ENCODE measurements at places on chromosomes 6 and 20.

GRCh38 chr20:23880417-23880816, 869 bp upstream of the CST5 start:
- no peak for DNase-seq

- DNase-seq: no peak
Observed at GRCh38 chr6:170454512-170455285, 98.4 kb downstream of the PSMB1 start.

DNA sequence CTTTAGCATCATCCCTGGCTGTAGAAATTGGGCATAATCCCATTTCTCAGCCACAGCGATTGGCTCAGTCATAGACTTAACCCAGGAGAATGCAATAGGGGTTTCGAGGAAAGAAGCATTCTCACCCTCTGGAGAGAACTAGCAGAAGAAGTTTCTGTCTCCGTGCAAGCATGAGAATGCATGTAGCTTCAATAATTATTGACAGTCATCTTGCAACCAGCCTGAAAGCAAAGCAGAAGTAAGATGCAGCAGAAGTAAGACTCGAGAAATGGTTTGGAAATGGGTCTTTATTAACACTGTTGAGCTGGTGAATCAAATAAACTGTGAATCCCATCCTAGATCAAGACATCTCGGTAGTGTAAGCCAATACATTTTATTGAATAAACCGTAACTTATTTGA, 828.8 kb upstream of the GJE1 start:
- no peak for DNase-seq

- DNase-seq: peak; percentile 57
Observed at GRCh38 chr6:79777713-79778579, 146.8 kb downstream of the SH3BGRL2 start.

DNA sequence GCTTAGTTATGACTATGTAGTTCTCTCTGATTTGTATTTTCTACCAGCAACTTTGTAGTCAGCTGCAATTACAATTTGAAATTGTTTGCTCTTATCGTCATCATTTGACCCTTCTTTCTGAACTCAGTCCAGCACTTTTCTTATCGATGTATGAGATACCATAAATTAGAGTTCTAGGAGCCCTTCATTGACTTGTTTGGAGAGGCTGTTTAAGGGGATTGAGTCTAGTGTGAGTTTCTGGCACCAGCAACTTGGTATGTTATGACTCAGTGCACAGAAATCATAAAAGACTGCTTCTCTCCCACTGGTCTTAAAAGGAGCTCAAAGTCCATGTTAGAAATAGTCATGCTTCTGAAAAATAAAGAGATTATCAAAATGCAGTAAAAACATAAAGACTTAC, 190.3 kb downstream of the TENT5A start:
- peak; percentile 10 for DNase-seq

DNA sequence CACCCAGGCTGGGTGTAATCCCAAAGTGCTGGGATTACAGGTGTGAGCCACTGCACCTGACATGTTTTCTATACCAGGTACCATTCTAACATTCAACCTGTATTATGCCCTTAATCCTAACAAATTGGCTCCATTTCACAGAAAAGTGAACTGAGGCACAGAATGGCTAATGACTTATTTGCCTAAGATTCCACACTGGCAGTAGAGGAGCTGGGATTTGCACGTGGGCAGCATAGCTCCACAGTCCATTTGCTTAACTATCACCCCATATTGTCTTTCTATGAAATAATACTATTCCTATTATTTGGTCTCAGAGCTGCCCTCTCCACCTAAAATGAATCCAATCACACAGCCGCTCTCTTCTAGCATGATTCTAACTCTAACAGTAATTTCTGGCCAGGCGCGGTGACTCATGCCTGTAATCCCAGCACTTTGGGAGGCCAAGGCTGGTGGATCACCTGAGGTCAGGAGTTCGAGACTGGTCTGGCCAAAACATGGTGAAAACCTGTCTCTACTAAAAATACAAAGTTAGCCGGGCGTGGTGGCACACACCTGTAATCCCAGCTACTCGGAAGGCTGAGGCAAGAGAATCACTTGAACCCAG, 23.3 kb upstream of the MYMX start:
- DNase-seq: no peak

GRCh38 chr6:141413196-141413595, 719.5 kb upstream of the GJE1 start:
- DNase-seq: no peak

DNA sequence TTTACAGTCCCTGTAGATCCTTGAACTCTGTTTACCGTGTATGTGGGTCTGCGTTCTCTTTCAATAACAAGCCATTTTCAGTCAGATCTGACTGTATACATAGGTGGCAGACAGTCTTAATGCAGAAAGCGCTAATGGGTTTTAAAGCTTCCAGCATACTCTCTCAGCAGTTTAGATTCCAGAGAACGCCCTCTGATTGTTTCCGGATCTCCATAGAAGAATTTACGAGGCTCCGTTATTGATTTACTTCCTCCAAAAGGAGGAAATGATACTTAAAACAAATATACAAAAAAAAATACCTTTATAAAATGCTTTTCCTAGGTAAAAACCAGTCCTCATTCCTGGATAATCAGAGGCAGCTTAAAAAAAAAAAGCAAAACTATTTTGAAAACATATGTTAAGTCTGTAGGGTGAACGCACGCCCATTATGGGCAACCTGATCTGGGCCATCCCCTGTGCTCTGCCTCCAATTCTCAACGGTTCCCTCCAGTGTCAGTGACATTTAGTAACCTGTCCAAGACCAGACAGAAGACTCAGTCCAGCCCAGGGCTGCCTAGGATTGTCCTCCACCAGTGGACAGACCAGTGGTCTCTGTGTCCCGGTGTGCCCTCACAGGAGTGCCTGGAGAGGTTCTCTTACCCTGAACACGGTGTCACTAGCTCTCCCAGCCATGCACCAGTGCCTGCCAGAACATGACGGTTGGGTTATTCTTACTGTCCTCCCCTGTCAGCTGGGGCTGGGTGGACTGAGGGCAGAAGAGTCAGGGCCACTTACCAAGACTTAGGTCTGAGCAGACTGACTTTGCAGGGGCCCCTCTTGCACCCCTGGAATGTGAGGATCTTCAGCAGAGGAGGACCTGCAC, 217.3 kb downstream of the ARID1B start:
- no peak for DNase-seq

- no peak for DNase-seq
Observed at GRCh38 chr6:154649721-154650120, 83.5 kb upstream of the SCAF8 start.

DNA sequence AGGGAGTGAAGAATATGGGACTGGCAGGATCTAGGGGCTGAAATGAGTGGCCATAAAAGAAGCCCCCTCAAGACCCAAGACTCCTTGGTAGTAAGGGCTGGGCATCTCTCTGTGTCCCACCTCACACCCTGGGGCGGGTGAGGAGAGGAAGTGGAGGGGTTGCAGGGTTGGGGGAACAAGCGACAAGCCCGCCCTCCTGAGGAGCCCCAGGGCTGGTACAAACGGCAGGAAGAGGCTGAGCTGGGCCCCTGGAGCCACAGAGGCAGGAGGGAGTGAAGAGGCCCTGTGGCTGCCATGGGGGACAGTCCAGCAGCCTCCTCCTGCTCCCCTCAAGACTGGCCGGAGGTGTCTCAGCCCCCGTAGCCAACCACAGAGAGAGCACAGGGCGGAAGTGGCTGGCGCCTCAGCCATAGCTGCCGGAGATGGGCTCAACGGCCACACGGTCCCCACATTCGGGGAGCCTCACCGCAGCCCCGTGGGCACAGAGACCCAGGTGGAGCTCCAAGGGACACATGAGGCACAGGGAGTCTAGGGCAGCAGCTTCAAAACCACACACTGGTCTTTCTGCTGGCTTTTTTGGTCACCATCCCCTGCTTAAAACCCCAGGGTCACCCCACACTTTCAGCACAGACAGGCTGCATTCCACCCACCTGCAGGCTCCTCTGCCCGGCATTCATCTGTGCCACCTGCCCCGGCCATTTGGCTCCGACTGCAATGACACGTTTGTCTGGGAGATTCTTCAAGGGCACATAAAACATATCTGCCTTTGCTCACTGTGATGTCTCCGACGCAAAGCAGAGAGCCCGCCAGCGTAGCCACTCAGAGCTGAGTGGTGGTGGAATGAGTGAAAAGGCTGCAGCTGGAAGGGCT, 524 bp downstream of the C20orf203 start:
- DNase-seq: no peak

DNA sequence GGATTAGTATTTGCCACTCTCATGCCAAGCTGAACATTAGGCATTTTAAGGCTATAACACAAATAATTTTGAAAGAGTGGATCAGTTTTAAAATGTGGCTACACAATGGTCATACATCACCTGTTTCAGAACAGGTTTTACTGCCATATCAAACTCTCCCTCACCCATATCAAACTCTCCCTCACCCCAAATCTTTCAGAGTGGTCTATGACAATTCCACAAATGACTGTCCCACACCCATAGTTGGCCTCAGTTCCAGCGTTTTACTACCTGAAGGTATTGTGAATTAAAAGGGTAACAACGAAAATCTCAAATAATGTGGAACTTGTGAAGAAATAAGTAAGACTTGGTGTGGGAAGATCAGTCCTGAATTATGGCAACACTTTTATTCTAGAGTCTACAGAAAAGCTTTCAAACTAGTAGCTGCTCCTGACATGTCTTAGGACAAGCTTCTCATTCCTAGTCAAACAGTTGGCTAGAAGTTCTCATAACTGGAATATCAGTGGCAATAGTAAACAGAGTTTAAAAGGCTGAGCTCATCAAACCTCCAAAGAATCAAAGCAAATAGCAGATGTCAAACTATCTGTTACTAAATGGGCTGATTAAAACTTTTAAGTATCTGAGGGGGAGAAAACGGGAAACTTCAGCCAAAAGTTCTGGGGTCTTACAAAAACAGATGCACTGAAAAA, 52.4 kb downstream of the MAP3K7 start:
- no peak for DNase-seq

DNA sequence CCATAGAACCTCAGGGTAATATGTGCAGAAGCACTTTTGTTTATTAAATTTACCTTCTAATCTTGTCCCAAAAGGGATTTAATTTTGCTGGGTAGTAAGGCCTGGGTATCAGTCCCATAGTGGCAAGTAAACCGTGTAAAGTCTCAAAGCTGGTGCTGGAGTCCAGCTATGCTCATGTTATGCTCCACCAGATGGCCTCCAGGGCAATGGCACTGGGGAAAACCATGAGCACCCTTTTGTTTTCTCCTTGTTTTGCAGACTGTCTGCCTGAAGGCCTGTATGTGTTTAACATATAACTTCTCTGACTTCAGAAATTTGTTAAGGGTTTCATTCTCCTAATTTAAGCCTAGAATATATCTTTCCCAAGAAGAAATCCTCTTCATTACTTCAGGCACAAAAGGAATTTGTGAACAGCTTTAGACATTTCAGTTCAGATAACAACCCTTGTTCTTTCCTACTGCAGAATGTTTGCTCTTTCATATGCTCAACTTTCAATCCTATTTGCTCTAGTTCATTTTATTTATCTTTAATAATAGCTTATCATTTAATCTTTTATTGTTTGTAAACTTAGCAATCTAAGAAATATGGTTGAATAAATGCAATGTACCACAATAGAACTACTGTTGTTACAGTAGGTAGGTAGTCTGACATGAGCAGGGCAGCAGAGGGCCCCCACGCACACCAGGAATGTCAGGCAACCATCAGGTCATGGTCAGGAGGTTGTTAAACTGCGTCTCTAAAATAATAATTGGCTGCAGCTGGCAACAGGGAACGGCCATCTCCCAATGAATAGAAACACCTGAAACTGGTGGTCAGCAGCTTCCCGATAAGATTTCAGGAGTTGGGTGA, 162.8 kb downstream of the TENT5A start:
- no peak for DNase-seq

GRCh38 chr6:55543633-55544309, 35.2 kb downstream of the HMGCLL1 start:
- no peak for DNase-seq

DNA sequence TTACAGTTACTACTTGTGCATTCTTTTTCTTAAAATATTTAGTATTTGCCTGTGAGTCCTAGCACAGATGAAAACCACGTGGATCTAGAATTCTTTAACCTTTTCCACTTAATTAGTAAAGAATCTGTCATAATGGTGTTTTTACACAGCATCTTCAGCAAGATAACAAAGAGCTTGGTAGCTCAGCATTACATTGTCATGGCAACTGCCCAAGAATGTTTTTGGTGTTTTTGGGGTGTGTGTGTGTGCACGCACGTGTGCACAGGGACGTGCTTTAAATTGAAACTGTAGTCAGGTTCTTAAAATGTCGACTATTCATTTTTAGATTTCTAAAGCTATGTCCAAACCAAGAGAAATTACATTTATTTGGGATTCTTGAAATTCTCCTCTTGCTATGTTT, 108.0 kb downstream of the FIG4 start:
- DNase-seq: no peak

- no peak for DNase-seq
Observed at GRCh38 chr20:42193119-42193518, 574.9 kb upstream of the CHD6 start.

DNA sequence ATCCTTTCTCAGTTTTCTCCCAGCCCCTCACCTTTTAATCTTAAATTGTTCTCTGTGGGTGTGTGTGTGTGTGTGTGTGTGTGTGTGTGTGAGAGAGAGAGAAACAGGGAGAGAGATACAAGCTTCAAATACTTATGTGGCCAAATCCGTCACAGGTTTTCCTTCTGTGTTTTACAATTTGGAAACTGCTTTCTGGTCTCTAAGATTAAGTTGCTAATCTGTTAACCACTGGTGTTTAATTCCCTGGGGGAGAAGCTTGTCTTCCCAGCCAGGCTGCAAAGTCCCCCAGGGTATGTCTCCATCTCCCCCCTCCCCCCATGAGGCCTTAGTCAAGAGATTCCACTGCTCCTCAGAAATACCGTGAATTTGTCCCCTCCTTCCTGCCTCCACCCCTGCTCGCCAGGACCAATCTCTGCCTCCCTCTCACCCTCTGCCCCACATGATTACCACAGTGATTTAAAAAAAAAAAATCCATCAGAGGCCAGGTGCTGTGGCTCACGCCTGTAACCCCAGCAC, 49.0 kb downstream of the RIPOR3 start:
- DNase-seq: no peak

- no peak for DNase-seq
Observed at GRCh38 chr6:53466257-53466656, 78.6 kb downstream of the GCLC start.

GRCh38 chr6:26240157-26241032, 124.6 kb upstream of the BTN3A2 start:
- DNase-seq: peak; percentile 55

DNA sequence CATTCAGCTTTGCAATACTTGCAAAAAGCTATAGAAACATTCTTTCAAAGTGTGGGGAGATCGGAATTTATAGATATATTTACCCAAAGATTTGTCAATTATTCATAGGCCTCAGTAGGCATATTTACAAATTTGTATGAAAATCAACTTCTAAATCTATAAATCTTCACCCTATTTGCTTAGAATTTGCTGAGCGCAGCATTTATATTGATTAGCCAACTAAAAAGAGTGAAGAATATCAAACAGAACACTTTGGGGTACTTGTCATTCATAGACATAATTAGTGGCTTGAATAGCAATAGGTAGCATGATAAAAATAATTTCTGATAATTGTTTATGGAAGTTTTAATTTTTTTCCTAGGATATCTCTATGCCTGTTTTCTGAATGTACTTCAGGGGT, 244.5 kb upstream of the SLC35B3 start:
- DNase-seq: no peak

GRCh38 chr20:63572788-63573646, 1.0 kb downstream of the HELZ2 start:
- no peak for DNase-seq

GRCh38 chr6:134272374-134272773, 45.5 kb downstream of the SGK1 start:
- no peak for DNase-seq

GRCh38 chr6:42193491-42193894, 1.3 kb downstream of the GUCA1B start:
- DNase-seq: peak; percentile 21
